Glutamatergic neuron (in vitro differentiated cells): ENCODE measurements at places on chromosomes 11 and 22. TPM values are rescaled to one million over a fixed set of nuclear protein-coding genes. Genes with fewer than 3 reads are reported as not detected.
A peak's percentile ranks its signal among the peaks of the same experiment; 100 is the strongest.

The OR51B5 gene
- total RNA-seq, result not detected

The POLDIP3 gene
- 52.8 TPM for total RNA-seq

The MFNG gene
- 61.1 TPM for total RNA-seq

The RAC2 gene
- not detected for total RNA-seq

The OR52E8 gene
- total RNA-seq, result not detected

The XKR3 gene
- total RNA-seq, result not detected

GRCh38 chr11:95686265-95686664, 103.3 kb downstream of the FAM76B start:
- DNase-seq, result no peak
- H3K36me3 ChIP-seq, result no peaks in the 10 kb centered on the region
- no peak overlapping the region for H3K4me3 ChIP-seq
- H3K4me1 ChIP-seq, result no peaks in the 10 kb centered on the region

DNA sequence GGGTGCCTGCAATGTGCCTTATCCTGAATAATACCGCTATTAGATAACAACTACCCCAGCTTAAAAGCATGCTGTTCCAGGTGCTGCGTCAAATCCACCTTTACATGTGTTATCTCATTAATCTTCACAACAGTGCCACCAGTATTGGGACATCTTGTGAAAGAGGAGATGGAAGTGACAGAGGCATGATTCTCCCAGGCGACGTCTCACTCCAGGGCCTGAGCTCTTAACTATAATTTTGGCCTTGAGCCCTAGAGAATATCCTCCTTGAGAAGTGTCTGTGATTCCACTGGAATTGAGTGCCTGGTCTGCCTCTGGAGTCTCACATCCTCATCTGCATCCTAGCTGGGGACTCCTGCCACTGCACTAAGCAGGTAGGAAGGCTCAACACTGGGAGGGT, 43.8 kb downstream of the RPL27A start:
- no peaks in the 10 kb centered on the region for H3K36me3 ChIP-seq
- no peak for DNase-seq
- H3K27me3 ChIP-seq, result peaks cover 6% of the 10 kb centered on the region

DNA sequence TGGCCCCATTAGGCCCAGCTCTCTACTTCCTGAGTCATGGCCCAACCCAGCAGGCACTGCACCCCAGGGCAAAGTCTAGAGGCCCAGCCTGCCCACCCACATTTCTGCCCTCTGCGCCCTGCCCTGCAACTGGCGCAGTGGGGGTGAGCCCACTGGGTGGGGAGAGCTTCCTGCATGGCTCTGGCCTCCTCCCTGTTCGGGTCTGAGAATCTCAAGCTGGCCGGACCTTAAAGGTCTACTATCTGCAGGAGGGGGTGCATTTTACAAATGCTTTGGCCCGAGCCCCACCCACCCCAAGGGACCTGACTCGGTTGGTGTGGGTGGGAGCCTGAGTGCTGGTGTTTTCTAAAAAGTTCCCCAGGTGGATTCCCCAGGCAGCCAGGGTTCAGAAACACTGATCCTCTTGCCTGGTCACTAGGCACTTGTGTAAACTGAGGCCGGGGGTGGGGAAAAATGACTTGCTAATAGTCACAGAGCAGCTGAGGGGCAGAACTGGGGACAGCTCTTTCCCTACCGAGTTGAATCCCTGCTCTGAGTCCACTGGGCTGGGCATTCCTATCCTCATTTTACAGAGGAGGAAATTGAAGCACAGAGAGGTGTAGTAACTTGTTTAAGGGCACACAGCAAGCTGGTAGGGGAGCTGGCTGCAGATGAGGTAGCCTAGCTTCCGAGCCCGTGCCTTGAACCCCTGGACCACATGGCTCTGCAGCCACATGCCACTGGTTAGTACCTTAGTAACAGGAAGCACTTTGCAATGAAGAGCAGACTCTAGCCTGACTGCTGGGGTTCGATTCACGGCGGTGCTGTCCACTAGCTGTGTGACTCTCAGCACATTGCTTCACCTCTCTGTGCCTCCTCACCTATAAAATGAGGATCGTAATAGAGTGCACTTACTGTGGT, 36.3 kb downstream of the CD82 start:
- no peak overlapping the region for H3K4me3 ChIP-seq
- H3K4me1 ChIP-seq, result peaks cover 17% of the 10 kb centered on the region
- peaks cover 2% of the 10 kb centered on the region for H3K27me3 ChIP-seq
- no peaks in the 10 kb centered on the region for H3K36me3 ChIP-seq
- H3K27ac ChIP-seq, result no peak overlapping the region

GRCh38 chr11:83035070-83035854, 36.4 kb downstream of the RAB30 start:
- peak overlapping the region; percentile 84 for H3K4me3 ChIP-seq
- DNase-seq, result no peak
- H3K27me3 ChIP-seq, result peaks cover 12% of the 10 kb centered on the region
- peak overlapping the region; percentile 89 for H3K27ac ChIP-seq

- peaks cover 7% of the 10 kb centered on the region for H3K36me3 ChIP-seq
- DNase-seq, result no peak
- no peaks in the 10 kb centered on the region for H3K27me3 ChIP-seq
- no peak overlapping the region for H3K27ac ChIP-seq
- H3K4me1 ChIP-seq, result no peaks in the 10 kb centered on the region
Observed at GRCh38 chr11:122486793-122487495, 168.6 kb upstream of the UBASH3B start.

- H3K27me3 ChIP-seq, result peaks cover 8% of the 10 kb centered on the region
- no peak for DNase-seq
- no peaks in the 10 kb centered on the region for H3K4me1 ChIP-seq
Observed at GRCh38 chr22:47218671-47219070, 456.2 kb downstream of the TBC1D22A start.

DNA sequence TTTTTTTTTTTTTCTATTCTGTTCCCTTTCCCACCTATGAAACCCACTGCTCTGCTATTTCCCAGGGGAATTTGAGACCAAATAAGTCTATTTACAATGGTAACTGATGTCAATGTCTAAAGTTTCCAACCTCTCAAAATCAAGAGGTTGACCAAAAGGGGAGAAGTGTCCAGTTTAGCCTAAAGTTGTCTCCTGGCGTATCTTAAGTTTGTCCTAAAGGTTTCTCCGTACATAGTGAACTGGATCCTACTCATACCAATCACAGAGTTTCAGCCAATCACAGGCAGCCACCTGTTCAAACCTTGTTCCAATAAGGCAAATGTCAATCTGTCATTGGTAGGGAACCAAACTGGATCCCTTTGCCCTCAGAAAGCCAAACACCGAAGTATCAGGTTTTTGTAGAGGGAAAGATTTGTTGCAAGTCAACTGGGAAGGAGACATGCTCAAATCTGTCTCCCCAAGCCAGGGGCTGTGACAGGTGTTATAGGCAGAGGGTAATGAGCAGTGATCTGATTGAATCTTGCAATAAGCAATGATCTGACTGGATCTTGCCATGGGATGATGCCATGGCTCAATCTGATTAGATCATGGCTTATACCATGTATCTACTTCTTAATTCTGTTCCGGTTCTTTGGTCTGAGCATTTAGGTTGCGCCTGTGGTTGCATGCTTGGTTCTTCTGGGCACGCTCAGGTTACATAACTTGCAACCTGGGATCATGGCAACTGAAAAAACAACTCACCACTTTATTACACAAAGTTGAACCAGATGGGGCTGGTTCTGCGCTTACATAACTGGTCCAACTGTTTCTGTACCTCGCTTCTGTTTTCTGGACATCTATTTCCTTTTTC, 1.1 kb upstream of the VPS37C start:
- H3K4me1 ChIP-seq, result peaks cover 15% of the 10 kb centered on the region
- no peak for DNase-seq
- H3K4me3 ChIP-seq, result peak overlapping the region; percentile 92

GRCh38 chr11:559020-559620, 1.4 kb downstream of the LMNTD2 start:
- no peak overlapping the region for H3K4me3 ChIP-seq
- H3K4me1 ChIP-seq, result no peaks in the 10 kb centered on the region
- DNase-seq, result no peak
- peaks cover 4% of the 10 kb centered on the region for H3K27me3 ChIP-seq
- H3K27ac ChIP-seq, result no peak overlapping the region

DNA sequence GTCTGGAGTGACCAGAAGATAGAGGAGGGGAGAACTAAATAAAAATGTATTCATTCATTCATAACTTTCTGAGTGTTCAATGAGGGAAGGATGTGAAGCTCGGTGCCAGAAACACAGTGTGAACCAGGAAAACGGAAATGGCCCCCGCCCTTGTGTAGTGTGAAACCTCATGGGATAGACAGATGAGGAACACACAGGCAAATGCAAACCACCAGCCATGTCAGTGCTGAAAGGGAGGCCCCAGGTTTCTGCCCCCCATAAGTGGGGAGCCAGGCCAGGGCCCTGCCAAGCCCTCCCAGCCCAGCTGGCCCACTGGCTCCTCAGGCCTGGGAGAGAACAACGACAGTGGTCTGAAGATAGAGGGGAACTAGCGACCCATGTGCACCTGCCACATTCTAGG, 30.5 kb downstream of the LARGE1 start:
- peaks cover 21% of the 10 kb centered on the region for H3K4me1 ChIP-seq
- H3K36me3 ChIP-seq, result no peaks in the 10 kb centered on the region
- no peak for DNase-seq
- no peak overlapping the region for H3K4me3 ChIP-seq
- no peak overlapping the region for H3K27ac ChIP-seq
- no peaks in the 10 kb centered on the region for H3K27me3 ChIP-seq

- peak within 1 kb of the TSS; percentile 52 for H3K4me3 ChIP-seq
- peaks cover 5% of the 10 kb centered on the region for H3K36me3 ChIP-seq
- peaks cover 4% of the 10 kb centered on the region for H3K27me3 ChIP-seq
Observed at GRCh38 chr11:69013009-69013951, at the start of gene MRGPRF. TSS of gene MRGPRF (minus strand) at chr11:69013246. CDS start at chr11:69009901, 3,345 bp downstream.
